ACHN (cell line): ENCODE measurements at places on chromosomes 3 and 15.
A peak's percentile ranks its signal among the peaks of the same experiment; 100 is the strongest.

- no peak for DNase-seq
Measured at GRCh38 chr3:36514171-36514570, 133.9 kb downstream of the STAC start.

DNA sequence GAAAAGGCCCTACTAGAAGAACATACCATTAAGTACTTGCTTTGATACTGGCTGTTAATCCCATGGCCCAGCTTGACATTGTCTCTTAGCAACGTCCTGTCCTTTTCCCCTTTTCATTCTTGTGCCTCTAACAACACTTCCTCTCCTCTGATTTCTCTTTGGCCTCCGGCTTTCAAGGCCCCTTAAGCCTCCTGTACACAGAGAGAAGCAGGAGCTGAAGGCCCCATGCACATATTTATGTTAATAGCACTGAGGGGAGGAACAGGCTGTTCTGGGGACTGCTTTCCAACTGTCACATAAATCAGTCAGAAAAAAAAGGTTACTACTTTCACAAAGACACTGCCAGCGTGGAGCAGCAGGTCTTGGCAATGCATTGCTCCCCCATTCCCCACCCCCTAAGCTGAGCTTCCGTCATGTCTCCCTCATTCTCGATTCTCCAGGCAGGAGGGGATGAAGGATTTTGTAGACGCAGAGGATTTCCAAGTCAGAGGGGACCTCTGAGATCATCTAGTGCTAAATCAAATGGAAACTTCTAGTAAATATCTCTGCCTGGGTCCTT lies 257.4 kb upstream of the ADAMTS9 start:
- no peak for DNase-seq

DNA sequence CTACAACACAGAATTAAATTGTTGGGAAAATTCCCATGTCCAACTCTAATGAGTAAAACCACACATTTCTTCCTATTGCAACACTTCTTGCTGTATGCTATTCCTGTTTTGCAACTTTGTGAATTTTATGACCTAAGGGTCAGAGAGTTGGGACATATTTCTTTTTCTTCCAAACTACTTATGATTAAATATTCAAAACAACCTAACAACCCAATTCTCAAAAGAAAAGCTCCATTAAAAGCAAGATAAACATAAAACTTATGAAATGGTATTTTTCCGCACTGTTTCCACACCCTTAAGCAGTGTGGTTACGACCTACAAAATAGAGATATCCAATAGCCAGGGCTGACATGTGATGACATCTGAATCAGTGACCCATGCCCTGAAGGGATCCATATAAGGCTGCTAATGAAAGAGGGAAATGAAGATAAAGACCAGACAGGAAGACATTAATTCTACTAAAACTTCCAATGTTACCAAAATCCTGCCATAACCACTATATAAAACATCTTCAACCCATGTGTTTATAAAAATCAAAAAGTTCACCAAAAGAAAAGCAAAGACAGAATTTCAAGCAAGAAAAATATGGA lies 45.6 kb downstream of the DMXL2 start:
- DNase-seq = no peak

GRCh38 chr3:144624656-144625055 lies 653.0 kb downstream of the DIPK2A start:
- no peak for DNase-seq

- DNase-seq = no peak
Measured at GRCh38 chr3:12384451-12385233, 95.8 kb downstream of the PPARG start.

DNA sequence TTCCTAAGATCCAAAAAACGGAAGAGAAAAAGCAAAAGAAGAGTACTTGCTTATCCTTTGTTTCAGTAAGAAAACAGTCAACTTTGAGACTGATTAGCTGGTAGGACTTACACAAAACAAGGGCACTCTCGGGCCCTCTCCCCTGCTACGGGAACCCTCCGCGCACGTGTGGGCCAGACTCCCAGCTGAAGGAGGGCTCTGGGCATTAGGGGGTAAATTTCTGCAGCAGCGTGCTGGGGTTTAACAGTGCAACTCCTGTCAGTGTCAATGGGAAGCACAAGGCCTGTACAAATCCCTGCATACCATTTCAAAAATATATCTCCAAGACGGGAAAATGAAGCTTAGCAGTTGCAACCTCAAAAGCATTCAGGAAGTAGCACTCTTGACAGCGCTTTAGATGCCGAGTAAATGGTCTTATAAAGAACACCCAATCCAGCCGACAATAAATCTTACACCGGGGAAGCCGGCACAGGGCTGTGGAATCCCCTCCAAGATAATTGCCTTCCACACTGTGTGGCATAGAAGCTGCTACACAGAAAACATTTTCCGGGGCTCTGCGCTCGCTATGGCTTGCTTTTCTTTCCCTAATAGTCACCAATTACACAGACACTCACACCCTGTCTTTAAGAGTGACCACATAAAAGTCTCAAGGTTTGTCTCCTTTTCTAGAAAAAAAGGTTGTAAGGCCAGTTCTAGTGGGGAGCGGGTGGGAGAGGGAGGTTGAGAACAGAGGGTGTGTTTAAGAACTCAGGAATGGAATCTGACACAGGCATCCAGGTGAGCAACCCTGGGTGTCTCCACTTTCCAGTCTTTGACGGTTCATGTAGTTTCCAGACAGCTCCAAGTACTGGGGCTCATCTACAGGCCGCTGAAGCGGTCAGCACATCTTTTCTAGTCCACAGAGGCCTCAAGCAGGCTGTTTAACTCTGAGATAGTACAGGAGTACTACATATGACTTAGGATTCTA lies 512.7 kb downstream of the FOXP1 start:
- no peak for DNase-seq

DNA sequence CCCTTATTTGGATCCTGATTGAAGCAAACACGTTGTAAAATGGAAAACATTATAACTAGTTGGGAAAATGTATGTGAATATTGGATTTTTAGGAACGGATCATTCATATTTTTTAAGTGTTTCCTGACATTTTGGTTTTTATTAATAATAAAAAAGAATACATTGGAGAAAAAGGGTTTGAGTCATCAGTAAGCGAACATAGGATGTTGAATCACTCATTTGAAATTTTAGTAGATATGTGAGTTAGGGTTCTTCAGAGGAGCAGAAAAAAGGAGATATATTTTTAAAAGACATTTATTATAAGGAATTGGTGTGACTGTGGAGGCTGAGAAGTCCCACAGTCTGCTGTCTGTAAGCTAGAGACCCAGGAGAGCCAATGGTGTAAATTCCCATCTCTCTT lies 258.5 kb downstream of the PTPRG start:
- DNase-seq = no peak

GRCh38 chr15:62464705-62465104 lies 299.6 kb upstream of the C2CD4B start:
- no peak for DNase-seq

DNA sequence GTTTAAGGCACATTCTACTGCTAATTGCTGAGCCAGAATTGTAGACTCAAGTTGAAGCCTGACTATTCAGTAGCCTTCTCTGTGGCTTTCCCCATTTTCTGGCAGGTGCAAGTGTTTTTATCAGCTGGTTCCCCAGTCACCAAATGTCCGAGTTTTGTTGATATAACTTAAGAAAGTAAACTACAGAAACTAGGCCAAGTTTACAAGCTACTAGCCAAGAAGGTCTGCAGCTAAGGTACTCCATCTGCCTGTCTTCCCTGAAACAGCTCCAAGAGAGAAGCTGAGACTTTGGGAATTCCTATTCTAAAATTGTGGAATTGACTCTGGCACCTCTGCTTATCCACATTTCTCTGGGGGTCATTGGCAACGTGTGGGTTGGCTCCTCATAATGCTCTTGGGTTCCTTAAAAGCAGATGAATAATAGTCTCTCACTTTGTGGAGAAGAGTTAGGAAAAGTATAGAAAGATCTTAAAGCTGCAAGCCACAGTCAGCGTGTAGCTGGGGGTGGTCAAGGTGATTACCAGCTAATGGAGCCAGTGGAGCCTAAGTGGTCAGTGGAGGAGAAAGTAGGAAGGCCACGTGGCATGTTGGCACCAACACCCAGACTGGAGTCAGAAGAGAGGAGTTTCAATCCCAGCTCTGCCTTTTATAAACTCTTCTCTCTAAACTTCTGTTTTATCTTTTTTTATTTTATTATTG lies 128.8 kb downstream of the PEX5L start:
- no peak for DNase-seq

- DNase-seq = peak; percentile 77
Measured at GRCh38 chr15:69410248-69410874, 3.8 kb upstream of the KIF23 start.

DNA sequence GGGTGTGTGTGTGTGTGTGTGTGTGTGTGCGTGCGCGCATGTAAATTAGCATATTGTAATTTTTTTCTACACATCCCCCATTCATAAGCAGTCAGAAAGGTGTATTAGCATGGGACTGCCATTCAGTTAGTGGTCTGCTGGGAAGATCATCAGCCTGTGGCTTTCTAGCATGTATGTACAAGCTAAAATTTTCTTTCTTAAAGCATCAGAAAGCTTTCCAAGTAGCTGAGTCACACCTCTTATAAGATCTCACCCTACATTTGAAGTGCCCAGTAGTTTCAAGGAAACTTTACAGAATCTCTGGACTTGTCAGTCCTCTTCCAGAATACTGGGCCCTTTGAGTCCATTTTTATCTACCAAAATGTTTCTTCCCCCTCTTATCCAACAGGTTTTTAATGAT lies 411.4 kb upstream of the TPRG1 start:
- DNase-seq = no peak

DNA sequence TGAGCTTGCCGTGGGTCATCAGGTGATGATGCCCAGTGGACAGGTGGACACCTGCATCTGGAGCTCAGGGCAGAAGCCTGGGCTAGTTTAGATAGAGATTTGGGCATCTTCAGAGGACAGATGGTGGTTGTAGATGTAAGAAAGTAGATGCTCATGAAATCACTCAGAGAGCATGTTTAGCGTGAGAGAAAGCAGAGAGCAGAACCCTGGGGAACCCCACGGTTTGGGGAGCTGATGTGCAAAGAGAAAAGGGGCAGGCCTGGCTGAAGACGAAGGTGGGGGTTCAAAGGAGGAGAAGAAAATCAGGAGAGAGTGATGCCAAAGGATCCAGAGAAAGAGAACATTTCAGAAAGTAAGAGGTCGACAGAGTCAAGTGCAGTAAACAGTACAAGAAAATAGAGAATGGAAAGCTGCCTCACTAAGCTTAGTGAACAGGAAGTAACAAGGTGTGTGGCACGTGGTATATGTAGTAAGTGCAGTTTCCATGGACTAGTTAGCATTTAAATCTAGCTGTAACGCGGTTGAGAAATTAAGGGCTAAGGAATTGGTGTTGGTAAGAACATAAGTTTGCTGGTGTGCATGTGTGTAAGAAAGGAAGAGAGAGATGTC lies 13.5 kb downstream of the TIGIT start:
- no peak for DNase-seq

- DNase-seq = no peak
Measured at GRCh38 chr3:21520106-21520963, 230.7 kb downstream of the ZNF385D start.

DNA sequence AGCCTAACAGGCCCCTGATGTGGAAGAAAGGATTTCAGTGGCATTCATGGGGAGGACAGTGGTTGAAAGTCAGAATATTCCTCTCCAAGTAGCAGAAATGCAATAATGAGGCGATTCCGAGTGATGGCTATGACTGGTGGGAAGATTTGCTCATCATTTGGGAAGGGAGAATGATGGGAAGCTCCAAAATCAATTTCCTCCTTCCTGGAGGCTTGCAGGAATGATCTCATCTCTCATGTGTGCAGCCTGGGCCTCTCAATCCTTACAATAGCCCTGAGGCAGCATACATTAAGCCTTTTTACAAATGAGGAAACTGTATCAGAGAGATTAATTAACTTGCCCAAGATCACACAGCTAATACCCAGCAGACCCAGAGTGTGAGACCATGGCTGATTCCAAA lies 58.7 kb downstream of the BOC start:
- no peak for DNase-seq

GRCh38 chr15:88747631-88748030 lies 55.6 kb upstream of the ACAN start:
- no peak for DNase-seq

GRCh38 chr3:11379238-11379823 lies 107.1 kb downstream of the ATG7 start:
- peak; percentile 53 for DNase-seq
